Fibroblast of the aortic adventitia (primary cell): ENCODE measurements at places on chromosomes 3 and 15. TPM values are rescaled to one million over a fixed set of nuclear protein-coding genes. Genes with fewer than 3 reads are reported as not detected.
A peak's percentile ranks its signal among the peaks of the same experiment; 100 is the strongest.

Gene CHRNA7
- total RNA-seq = 0.18 TPM in 1 of 2 replicates, not detected in the other

Gene SLC22A13
- total RNA-seq = 0.45 TPM in 1 of 2 replicates, not detected in the other

Gene GASK1A
- 0.63 and 0.82 TPM in 2 replicates for total RNA-seq

Gene NDUFB5
- total RNA-seq = 135 and 148 TPM in 2 replicates

Gene TMOD2
- 11.2 and 18.9 TPM in 2 replicates for total RNA-seq

Gene SLC15A2
- 0.18 and 0.25 TPM in 2 replicates for total RNA-seq

Gene PLCB2
- total RNA-seq = 0.27 TPM in 1 of 2 replicates, not detected in the other

Gene SLC9C1
- total RNA-seq = 0.33 and 0.45 TPM in 2 replicates

Gene SCG5
- 11.7 and 16.7 TPM in 2 replicates for total RNA-seq

- no peak for DNase-seq
Measured at GRCh38 chr15:34603095-34603494, 19.6 kb upstream of the GOLGA8B start.

- DNase-seq = no peak
Measured at GRCh38 chr15:85782064-85782463, 12.7 kb downstream of the KLHL25 start.

- peak; percentile 42 for DNase-seq
Measured at GRCh38 chr15:34883042-34883441, 86.5 kb downstream of the AQR start.

DNA sequence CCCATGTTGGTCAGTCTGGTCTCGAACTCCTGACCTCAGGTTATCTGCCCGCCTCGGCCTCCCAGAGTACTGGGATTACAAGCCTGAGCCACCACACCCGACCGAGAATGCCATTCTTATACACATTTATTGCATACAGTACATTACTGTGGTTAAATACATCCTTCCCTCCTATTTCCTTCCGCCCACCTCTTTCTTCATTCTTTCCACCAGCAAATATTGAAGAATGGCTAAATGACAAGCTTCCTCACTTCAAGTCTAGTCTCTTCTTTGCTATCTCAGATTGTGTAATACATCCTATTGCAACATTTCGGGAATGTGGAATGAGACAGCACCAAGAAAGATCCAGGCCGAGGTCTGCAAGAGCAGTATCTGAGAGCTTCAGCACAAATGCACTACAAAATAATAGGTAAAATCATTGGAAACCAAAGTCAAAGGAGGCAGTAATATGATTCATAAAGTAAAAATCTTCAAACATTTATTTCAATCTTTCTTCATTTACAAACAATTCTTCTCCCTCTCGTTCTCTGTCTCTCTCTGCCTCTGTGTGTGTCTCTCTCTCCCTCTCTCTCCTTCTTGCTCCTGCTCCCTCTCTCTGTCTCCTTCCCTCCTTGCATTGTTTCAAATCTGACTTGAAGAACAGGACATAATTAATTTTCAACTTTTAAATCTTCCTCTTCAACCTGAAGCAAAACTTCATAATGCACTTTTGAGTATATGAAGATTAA lies 94.7 kb upstream of the TGFBR2 start:
- peak; percentile 99 for DNase-seq

GRCh38 chr3:152870027-152870426 lies 35.1 kb downstream of the P2RY1 start:
- DNase-seq = no peak

GRCh38 chr3:185796431-185797107 lies 28.3 kb downstream of the IGF2BP2 start:
- DNase-seq = peak; percentile 73

- peak; percentile 7 for DNase-seq
Measured at GRCh38 chr3:141051443-141052200, 475 bp downstream of the SPSB4 start.

GRCh38 chr3:138846262-138846791 lies 11.6 kb upstream of the PIK3CB start:
- no peak for DNase-seq

DNA sequence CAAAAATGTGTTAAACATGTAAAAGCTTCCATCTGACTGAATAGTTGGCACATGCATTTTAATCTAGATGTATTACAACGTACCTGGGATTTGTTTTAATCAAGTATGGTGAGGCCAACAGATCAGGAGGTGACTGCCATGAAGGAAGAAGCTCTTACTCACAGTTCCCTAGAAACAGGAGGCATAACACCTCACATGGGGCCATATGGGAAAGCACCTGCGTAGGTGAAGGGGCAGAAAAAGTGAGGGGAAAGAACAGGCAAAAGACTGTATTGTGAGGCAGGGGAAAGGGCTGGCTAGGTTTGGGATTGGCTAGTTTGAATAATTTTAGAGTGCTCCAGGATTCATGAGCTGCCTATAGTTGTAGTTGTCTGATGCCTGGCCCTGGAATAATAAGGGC lies 9.6 kb downstream of the SQOR start:
- no peak for DNase-seq

DNA sequence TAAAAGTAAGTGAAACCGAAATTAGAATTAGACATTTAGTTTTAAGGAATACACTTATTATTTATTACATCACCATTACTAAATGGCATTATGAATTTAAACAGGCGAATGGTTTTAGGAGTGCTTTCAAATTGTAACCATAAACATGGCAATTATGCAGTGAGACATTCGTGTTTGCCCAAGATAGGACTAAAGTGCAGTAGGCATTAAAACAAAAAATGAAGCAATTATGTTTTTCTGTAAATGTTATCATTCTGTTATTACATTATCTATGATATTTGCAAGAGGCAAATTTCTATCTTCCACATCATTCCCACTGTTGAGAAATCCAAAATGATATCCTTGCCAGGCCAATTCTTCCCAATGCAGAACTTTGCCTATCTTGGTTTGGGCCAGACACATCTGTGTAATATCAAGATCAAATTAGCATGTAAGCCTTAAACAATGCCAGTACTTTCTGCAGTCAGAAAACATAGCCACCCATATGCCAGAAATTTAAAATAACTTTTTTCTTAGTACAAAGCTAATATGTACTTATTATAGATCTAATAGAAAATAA lies 156.9 kb downstream of the ATP8B4 start:
- DNase-seq = peak; percentile 98

GRCh38 chr15:44810237-44810636 lies 73.9 kb downstream of the TRIM69 start:
- no peak for DNase-seq

GRCh38 chr15:99511531-99511865 lies 54.3 kb upstream of the MEF2A start:
- DNase-seq = peak; percentile 93

GRCh38 chr3:155747946-155748290 lies 3.0 kb upstream of the PLCH1 start:
- DNase-seq = no peak

DNA sequence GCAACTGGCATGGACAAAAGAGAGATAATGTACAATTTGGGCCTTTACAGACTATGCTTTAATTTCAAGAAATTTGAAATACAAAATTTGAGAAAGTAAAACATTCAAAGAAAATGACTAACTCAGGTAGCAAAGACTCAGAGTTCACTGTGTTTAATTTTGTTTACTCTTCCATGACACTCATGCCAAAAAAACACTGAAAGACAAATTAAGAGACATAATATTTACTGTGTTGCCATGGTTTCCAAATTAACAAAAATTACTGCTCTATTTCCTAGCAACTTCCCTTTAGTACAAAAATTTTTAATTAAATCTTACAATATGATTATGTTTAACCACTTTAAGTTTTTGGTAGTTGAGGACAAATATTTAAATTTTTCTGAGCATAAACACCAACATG lies 29.6 kb downstream of the LRRFIP2 start:
- DNase-seq = no peak
